ENCODE measurements at places on chromosomes 3 and 15. TPM values are rescaled to one million over a fixed set of nuclear protein-coding genes. Genes with fewer than 3 reads are reported as not detected.

Gene TTLL13
- 0.15 TPM for total RNA-seq

DNA sequence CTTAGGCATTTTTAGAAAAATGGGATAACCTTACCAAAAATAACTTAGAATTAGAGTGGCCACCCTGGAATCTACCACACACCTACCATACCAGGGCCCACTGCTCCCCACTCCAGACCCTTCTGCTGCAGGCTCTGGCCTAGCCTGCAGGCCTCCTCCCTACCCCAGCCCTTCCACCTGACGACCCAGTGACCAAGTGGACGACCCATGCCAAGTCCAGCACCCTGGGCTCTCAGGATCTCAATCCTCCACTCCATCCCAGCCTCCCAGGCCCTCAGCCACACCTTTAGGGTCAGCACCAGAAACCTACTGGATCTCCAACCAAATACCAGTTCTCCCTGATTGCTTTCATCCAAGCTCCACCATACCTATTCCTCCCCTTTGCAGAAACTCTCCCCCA, 145.8 kb downstream of the TPRA1 start:
- no peak for DNase-seq

Gene KNG1
- total RNA-seq: not detected

DNA sequence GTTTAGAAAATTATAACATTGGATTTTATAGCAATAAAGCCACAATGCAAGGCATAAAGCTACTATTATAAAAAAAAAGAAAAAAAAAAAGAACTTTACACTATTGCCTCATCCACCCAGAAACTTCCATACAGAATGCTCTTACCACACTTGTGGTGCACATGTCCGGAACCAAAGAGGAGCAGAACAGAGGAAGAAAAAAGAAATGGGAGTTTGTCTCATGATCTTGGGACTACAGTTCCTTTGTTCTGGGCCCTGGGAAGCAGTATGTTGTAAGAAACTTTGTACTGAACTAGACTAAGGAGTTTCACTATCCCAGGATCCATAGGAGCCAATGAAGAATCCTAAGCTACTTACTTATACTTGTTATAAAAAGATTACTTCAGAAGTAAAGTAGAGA, 36.1 kb downstream of the FMN1 start:
- DNase-seq: no peak

Gene SLC28A2
- not detected for total RNA-seq

GRCh38 chr3:107993771-107994170, 97.1 kb downstream of the CD47 start:
- DNase-seq: no peak

Gene SLC7A14
- total RNA-seq: not detected

Gene SCN5A
- total RNA-seq: 0.31 TPM

GRCh38 chr3:106783231-106783630, 594.0 kb upstream of the CCDC54 start:
- DNase-seq: no peak

DNA sequence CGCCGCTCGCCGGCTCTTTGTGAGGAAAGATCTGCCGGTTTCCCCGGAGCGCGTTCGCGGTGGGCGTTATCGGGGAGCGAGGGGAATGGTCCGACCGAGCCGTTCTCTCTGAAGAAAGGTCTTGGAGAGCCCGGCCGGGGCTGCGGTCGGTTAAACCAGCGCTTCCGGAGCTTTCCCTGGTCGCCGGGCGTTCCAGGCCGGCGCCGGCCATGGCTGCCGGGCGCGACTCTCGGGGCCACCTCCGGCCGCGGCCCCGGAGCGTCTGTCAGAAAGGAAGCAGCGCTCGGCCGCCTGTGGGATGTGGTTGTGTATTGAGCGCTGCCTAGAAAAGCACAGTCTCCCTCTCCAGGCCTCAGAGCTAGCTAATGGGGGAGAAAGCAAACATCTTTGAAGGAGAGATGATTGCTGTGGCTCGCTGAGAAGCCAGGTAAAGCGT, 731 bp downstream of the FYTTD1 start:
- peak; percentile 67 for DNase-seq

Gene GNAT1
- total RNA-seq: not detected

DNA sequence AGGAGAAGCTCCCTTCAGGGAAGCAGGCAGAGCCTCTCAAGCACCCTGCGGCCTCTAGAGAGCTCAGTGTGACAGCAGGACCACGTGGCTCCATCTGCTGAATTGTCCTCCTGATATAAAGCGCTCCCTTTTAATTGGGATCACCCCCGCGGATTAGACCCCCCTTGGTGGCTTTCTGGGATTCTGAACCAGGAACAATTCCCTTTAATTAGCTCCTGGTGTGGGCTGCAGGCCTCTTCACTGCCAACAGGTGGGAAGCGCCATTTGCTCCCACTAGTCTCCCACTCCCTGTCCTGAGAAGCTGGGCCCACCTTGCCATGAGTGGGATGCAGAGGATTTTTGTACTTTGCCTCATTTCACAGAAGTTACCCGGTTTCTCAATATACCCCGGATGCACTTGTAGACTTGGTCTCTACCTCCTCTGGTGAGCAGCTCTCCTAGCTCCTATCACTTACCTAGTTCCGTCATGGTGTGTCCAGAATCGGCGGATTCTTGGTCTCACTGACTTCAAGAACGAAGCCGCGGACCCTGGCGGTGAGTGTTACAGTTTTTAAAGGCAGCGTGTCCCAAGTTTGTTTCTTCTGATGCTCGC, 592 bp downstream of the PGPEP1L start:
- DNase-seq: no peak

Gene UPK1B
- total RNA-seq: not detected

DNA sequence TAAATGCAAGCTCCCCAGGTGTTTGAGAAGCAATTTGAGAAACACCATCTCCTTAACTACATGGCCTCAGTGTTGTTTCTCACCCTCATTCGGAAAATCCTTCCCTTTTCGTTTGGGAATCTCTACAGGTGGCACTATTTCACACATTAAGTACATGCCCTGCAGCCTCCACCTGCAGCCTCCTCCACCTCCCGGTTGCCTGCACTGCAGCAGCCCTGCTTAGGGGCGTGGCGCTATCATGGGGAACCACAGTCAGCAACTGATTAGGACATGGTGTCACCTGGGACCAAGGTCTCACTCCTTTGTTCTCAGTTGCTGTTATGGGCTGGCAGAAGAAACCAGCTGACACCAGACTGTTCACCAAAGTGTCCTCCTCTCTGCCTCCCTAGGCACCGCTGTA, 11.7 kb upstream of the ZNF774 start:
- DNase-seq: no peak

DNA sequence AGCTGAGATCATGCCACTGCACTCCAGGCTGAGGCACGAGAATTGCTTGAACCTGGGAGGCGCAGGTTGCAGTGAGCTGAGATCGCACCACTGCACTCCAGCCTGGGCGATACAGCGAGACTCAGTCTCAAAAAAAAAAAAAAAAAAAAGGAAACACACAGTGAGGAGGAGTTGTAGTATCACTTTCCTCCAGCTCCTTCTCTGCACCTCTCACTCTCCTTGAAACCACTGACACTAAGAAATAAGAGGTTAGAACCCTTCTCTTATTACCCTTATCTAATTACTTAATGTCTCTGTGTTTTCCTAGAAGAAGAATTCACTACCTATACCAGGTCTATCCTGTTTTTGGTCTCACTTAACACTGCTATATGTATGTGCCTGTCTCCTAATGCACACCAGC, 31.7 kb downstream of the RAB27A start:
- no peak for DNase-seq

Gene ALPK3
- 0.05 TPM for total RNA-seq

Gene CD200R1
- total RNA-seq: 1.1 TPM

DNA sequence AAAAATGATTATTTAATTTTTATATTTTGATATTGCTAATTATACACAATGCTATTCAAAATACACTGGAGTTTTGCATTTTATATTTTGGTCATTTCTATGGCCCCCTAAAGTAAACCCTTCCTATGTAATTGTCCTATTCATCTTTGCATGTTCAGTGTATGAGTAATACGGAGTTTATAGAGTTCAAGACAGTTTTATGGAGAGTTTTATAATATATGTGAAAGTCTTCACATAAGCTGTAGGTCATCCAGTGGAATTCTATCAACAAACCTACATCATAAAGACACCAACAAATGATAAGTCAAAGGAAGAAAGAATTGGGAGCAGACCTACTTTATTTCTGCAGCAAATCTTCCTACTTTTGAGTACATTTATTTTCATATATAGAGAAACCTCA, 1200.4 kb upstream of the EPHA6 start:
- no peak for DNase-seq

GRCh38 chr3:57791245-57791644, 35.1 kb downstream of the SLMAP start:
- no peak for DNase-seq

- DNase-seq: no peak
Measured at GRCh38 chr15:69881302-69881670, 216.4 kb downstream of the TLE3 start.

Gene CERS3
- 0.25 TPM for total RNA-seq

Gene ERICH6
- total RNA-seq: not detected

DNA sequence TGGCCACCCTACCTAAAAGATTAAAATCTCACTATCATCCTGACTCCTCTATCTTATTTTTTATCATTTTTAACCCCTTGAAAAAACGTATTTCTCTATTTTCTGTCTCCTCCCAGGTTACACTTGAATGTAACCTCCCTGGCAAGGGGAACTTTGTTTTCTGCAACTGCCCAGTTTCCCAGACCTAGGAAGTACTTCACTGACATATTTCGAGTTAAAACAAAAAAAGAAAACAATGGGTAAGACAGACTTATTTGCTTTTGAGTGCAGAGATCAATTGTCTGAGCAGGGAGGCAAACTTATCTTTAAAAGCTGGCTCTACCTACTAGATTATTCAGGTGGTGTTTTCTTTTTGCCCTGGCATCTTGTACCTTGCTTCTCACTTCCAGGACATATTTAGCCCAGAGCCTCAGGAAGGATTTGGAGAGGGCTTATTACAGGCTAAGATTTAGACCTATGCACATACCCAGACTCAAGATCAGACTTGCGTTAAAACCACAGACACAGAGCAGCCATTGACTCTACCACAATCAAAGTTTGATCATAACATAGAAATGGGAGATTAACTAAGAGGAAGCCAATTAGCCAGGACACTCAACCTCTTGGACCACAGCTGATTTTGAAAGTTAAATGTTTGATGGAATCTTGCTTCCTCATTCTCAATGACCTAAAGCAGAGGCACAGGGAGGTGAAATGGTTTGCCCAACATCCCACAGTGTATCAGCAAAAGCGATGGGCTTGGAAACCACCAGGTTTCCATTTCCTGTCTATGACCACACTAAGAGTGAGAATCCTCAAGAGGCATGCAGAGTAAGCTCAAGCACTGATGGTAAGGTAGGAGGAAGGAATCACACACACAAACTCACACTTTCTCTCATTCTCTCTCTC, 169.5 kb upstream of the THBS1 start:
- peak; percentile 41 for DNase-seq

Gene BHLHE40
- total RNA-seq: 98.2 TPM

Gene HCN4
- total RNA-seq: not detected

GRCh38 chr3:59654123-59654479, 604.3 kb upstream of the CFAP20DC start:
- DNase-seq: no peak

DNA sequence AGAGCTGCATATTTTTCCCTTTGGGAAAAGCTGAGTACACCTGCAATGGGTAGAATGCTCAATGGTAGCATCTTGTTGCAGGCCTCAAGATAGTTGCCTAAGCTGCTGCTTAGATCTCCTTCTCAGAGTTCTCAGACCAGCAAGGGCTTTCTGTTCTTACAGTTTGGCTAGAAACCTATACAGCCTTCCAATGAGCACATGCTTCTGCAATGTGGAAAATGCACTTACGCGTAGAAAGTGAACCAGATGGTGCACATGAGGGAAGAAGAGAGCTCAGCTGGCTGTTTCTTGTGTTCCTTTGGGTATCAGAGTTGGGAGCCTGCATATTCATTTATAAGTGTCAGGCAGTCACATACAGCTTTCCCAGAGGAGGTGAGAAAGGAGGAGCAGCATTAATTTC, 136.4 kb downstream of the B3GALNT1 start:
- no peak for DNase-seq

DNA sequence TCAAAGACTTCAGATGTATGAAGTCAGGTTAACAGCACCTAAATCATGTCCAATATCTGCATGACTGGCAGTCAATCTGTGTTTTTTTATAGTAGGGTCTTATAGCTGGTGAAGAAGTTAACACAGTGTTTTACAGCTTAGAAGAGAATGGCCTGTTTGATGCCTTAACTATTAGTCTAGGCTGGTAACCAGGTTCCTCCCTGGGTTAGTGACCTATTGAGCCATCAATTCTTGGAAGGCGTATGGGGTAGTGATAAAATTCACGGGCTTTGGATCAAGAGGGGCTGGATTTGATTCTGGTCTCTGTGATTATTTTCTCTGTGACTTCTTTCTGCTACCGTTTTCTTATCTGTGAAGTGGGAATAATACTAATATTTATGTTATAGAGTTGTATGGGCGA, 16.0 kb upstream of the TNFSF10 start:
- DNase-seq: no peak

Gene PRSS50
- not detected for total RNA-seq

DNA sequence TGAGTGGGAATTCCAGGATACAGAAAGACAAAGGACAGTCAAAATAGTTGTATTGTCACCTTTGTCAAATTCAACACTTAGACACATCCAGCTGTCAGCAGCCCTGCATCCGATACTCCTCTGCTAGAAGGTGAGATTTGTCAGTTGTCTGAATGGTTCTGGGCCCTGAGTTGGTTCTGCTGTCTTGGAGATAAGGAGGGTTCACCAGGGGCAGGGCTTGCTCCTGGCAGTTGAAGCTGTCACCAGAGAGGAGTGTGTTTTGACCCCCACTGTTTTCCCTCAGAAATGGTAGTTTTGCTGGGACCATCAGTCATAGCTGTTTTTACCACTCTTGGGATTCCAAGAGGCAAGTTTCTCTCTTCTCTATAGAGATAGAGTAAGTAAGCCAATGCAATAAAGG, 3.2 kb upstream of the KY start:
- DNase-seq: no peak

GRCh38 chr3:151319628-151320027, 3.0 kb upstream of the GPR87 start:
- DNase-seq: no peak

- no peak for DNase-seq
Measured at GRCh38 chr3:71262364-71263265, 320.9 kb downstream of the FOXP1 start.

DNA sequence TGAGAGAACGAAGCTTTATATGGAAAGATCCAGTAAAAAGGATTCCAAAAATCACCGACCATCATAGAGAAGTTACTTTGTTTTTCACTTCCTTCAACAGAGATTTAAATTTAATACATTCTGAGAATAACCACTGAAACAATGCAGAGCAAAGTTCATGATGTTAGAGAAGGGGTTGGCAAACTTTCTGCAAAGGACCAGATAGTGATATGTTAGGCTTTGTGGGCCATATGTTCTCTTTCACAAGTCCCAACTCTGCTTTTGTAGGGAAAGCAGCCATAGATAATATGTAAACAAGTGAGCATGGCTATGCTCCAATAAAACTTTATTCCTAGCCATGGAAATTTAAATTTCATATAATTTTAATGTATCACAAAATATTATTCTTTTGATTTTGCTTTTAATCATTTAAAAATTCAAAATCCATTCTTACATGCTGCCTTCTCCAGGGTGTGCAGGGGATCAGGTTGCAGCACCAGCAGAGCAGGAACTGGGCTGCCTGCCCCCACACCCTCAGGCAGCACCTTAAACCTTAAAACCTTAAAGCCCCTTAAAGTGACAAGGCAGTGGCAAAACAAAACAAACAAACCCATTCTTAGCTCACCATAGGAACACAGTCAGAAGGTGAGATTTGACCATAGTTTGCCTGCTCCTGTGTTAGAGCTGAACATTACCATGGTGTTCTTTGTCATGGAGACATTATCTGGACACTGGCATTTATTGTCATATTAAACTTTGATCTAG, 16.9 kb upstream of the IGSF10 start:
- no peak for DNase-seq

Gene CD96
- 52.7 TPM for total RNA-seq

Gene NRG4
- total RNA-seq: not detected

Gene ACKR2
- total RNA-seq: 0.42 TPM

All from activated naive CD4-positive, alpha-beta T cell treated with anti-CD3 and anti-CD28 coated beads for 36 hours (primary cell).